OCI-M1 (cell line): ENCODE measurements at places on chromosomes 13 and 19.

DNA sequence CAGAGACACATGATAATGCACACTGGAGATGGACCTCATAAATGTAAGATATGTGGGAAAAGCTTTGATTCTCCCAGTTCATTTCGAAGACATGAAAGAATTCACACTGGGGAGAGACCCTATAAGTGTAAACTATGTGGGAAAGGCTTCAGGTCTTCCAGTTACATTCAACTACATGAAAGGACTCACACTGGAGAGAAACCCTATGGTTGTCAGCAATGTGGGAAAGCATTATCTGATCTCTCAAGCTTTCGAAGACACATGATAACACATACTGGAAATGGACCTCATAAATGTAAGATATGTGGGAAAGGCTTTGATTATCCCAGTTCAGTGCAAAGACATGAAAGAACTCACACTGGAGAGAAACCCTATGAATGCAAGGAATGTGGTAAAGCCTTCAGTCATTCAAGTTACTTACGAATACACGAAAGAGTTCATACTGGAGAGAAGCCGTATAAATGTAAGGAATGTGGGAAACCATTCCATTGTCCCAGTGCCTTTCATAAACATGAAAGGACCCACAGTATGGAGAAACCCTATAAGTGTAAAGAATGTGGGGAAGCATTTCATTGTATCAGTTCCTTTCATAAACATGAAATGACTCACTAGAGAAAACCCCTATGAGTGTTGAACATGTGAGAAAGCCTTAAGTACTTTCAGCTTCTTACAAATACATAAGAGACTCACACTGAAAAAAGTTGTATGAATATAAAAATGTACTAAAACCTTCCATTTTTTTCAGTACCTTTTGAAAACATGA lies 14.7 kb downstream of the ZNF441 start:
- DNase-seq = peak; percentile 61

GRCh38 chr13:113964251-113964995 lies 9.5 kb downstream of the C13orf46 start:
- no peak for DNase-seq

- peak; percentile 72 for DNase-seq
These were observed 534 bp downstream of the STK24 start for GRCh38 chr13:98576200-98576945.

GRCh38 chr13:92836171-92836570 lies 390.4 kb upstream of the GPC6 start:
- DNase-seq = no peak
